Pancreas (tissue), 10 donors: ENCODE measurements at places on chromosomes 5 and 9. TPM values are rescaled to one million over a fixed set of nuclear protein-coding genes. Genes with fewer than 3 reads are reported as not detected.

The CFAP157 gene
- 0.39 TPM for total RNA-seq

The NR2F1 gene
- total RNA-seq: 8.1 TPM

The ABL1 gene
- total RNA-seq: 23.8 TPM

DNA sequence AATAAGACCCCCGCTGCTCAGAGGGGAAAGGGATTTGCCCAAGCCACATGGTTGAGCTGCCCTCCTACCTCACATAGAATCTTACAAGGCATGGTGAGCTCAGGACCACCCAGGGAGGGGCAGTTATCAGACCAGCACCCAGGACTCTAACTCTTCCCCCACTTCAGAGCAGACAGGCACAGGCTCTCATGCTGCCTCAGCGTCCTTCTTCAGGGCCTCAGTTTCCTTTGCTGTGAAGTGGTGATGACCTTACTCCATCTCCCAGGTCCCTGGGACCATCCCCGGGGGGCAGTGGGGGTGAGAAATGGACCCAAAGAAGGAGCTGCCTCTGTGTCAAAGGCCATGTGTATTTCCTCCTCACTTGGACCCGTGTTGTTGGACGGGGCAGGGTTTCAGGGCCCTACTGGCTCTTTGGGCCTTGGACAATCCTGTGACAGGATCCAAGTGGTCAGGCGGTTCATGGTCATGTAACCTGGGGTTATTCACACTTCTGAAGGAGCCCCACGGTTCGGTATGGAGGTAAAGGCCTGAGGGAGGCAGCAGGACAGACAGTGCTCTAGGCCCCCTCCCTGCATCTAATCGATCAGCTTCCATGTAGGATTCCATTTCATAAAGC lies 31.7 kb upstream of the CSF1R start:
- no peak overlapping the region for H3K4me3 ChIP-seq
- no peak overlapping the region for H3K27ac ChIP-seq
- no peak for DNase-seq
- no peaks in the 10 kb centered on the region for H3K27me3 ChIP-seq
- no peaks in the 10 kb centered on the region for H3K4me1 ChIP-seq
- H3K36me3 ChIP-seq: no peaks in the 10 kb centered on the region

- H3K4me1 ChIP-seq: peaks cover 23% of the 10 kb centered on the region
- no peaks in the 10 kb centered on the region for H3K27me3 ChIP-seq
- H3K4me3 ChIP-seq: no peak overlapping the region
- no peak overlapping the region for H3K27ac ChIP-seq
- H3K36me3 ChIP-seq: no peaks in the 10 kb centered on the region
- no peak for DNase-seq
These were observed 18.9 kb upstream of the S1PR3 start for GRCh38 chr9:88972401-88972800.
